Endodermal cell (in vitro differentiated cells): ENCODE measurements at places on chromosomes 5 and 9. TPM values are rescaled to one million over a fixed set of nuclear protein-coding genes. Genes with fewer than 3 reads are reported as not detected.

The CCDC183 gene
- 12.1 to 23.0 TPM (median 13.4 TPM) in 3 replicates for total RNA-seq

The PRUNE2 gene
- 4.3 and 6.8 TPM in 2 replicates for total RNA-seq

- H3K27me3 ChIP-seq: no peaks in the 10 kb centered on the region
- H3K36me3 ChIP-seq: no peaks in the 10 kb centered on the region
- DNase-seq: no peak
- H3K4me1 ChIP-seq: no peaks in the 10 kb centered on the region
These were observed 138.7 kb downstream of the ZNF354C start for GRCh38 chr5:179198825-179199224.

DNA sequence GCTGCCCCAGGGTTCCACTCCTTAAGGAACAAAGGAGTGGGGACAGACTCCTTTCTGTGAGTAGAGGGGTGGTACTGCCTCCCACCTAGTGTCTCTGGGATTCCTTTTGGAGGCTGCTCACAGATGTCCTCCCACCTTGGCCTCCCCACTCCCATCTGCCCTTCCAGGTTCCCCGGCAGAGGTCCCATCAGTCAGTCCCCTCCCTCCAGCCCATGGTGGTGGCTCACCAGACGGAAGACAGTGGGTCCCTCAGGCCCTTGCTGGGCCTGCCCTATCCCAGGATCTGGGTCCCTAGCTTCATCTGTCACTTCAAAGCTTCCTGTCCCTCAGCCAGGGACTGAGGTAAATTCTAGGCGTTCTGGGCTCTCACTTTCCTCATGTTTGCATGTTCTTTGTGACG lies 35.6 kb upstream of the NEK6 start:
- H3K4me3 ChIP-seq: no peak overlapping the region
- no peaks in the 10 kb centered on the region for H3K4me1 ChIP-seq
- no peaks in the 10 kb centered on the region for H3K27me3 ChIP-seq

GRCh38 chr5:95983509-95983908 lies 21.9 kb upstream of the ELL2 start:
- H3K27me3 ChIP-seq: no peaks in the 10 kb centered on the region
- peaks cover 30% of the 10 kb centered on the region for H3K4me1 ChIP-seq

- no peak overlapping the region for H3K4me3 ChIP-seq
- H3K27ac ChIP-seq: no peak overlapping the region
- no peaks in the 10 kb centered on the region for H3K27me3 ChIP-seq
- H3K36me3 ChIP-seq: no peaks in the 10 kb centered on the region
- DNase-seq: no peak
These were observed 838.4 kb upstream of the NUDT12 start for GRCh38 chr5:104400941-104401340.

- H3K4me3 ChIP-seq: no peak overlapping the region
- H3K27ac ChIP-seq: no peak overlapping the region
- no peak for DNase-seq
- H3K36me3 ChIP-seq: no peaks in the 10 kb centered on the region
- H3K4me1 ChIP-seq: no peaks in the 10 kb centered on the region
These were observed 55.9 kb upstream of the SLCO6A1 start for GRCh38 chr5:102554728-102555127.

DNA sequence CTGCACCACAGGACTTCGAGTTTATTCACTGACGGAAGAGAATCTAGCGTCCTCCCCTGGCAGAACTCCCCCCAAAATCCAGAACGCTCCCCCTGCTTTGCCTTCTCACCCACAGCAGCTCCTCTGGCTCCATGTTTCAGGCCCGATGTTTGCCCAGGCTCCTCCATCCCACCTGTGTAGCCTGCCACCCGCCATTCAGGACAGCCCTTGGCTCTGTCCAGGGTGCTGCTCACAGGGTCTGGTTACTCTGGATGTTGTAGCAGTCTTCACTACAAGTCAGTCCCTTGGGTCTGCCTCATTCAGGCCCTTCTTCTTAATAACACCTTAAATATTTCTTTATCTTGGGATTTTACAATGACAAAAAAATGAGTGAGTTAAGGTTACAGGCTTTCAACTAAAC lies 41.3 kb upstream of the SV2C start:
- H3K4me3 ChIP-seq: no peak overlapping the region
- no peaks in the 10 kb centered on the region for H3K27me3 ChIP-seq
- H3K27ac ChIP-seq: no peak overlapping the region

DNA sequence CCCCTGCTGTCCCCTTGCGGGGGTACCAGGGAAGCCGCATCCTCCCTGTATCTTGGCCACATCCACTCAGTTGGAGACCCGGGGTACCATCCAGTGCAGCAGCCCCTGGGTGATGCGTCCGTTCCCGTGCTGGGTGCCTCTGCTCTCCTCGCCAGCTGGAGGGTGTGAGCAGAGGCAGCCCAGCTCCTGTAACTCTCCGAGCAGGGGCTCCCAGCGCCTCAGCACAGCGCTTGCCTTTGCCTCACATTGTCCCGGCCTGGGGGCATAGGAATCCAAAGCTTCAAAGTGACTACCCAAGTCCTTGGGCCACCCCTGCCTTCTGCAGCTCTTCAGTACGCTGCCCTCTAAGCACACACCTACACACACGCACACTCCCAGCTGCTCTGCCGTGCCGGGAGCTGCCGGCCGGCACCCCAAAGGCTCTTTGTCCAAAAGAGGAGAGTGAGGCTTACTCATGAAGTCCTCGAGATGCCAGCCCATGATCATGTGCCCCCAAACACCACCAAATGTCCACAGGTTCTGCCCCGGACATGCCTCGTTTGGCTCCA lies 733 bp downstream of the ANGPTL2 start:
- peak overlapping the region; percentile 83 for H3K27ac ChIP-seq
- H3K27me3 ChIP-seq: no peaks in the 10 kb centered on the region
- H3K36me3 ChIP-seq: no peaks in the 10 kb centered on the region
- peaks cover 19% of the 10 kb centered on the region for H3K4me1 ChIP-seq
- no peak for DNase-seq

DNA sequence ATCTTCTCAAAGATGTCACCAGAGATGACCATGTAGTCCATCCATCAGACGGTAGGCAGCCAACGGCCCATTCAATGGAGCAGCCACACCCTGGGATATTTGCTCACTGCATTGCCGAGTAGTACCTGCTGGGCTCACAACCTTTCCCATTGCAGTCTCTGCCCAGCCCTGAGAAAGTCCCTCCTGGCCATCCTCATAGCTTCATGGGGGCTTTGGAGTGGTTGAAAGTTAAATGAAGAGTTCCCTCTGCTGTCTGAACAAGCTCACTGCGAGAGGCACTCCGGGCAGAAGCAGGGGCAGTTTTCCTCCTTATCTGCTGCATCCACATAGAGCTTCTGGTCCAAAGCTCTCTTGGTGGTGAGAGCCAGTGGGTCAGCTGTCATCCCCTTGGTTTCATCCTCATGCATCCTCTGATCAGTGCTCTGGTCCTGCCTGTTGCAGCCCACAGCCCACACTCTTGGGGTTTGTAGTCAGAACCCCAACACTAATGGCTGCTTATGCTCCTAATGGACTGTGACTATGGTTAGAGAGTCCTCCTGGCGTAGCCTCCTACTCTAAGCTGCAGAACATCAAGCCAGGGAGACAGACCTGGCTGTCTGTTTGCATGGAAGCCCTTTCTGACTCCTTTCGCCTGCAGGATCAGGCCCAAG lies 23.3 kb downstream of the TNFSF8 start:
- no peak overlapping the region for H3K4me3 ChIP-seq
- no peaks in the 10 kb centered on the region for H3K36me3 ChIP-seq
- H3K27me3 ChIP-seq: no peaks in the 10 kb centered on the region

DNA sequence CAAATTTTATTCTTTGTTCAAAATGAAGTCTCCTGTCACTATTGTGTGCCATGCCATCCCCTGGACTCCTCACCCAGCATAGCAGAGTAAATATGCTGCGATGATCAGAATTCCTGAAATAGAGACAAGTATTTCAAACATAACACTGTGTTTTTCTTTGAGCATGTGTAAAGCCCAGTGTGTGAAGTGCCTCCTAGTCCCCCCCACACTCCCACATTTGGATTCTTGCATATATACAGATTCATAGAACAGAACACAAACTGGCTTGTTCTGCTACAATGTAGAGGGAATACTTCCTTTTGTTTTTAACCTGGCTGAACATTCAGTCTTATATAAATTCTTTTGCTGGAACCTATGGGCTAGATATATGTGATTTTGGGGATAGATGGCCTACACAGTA lies 84.9 kb downstream of the NUDT12 start:
- no peak for DNase-seq
- no peak overlapping the region for H3K27ac ChIP-seq
- no peak overlapping the region for H3K4me3 ChIP-seq
- H3K27me3 ChIP-seq: no peaks in the 10 kb centered on the region
- no peaks in the 10 kb centered on the region for H3K4me1 ChIP-seq
- H3K36me3 ChIP-seq: no peaks in the 10 kb centered on the region

GRCh38 chr9:127574072-127574993 lies 37.7 kb upstream of the STXBP1 start:
- H3K36me3 ChIP-seq: no peaks in the 10 kb centered on the region
- H3K4me1 ChIP-seq: peaks cover 4% of the 10 kb centered on the region
- no peak overlapping the region for H3K27ac ChIP-seq
- DNase-seq: no peak
- peaks cover 8% of the 10 kb centered on the region for H3K27me3 ChIP-seq

- no peak overlapping the region for H3K4me3 ChIP-seq
- no peaks in the 10 kb centered on the region for H3K4me1 ChIP-seq
- H3K27me3 ChIP-seq: no peaks in the 10 kb centered on the region
- no peak overlapping the region for H3K27ac ChIP-seq
These were observed 301.4 kb upstream of the RFX3 start for GRCh38 chr9:3827175-3827574.

- DNase-seq: peak; percentile 86
- H3K36me3 ChIP-seq: no peaks in the 10 kb centered on the region
These were observed 125.6 kb downstream of the PAPPA start for GRCh38 chr9:116279230-116279629.

- peaks cover 24% of the 10 kb centered on the region for H3K36me3 ChIP-seq
- no peaks in the 10 kb centered on the region for H3K4me1 ChIP-seq
- no peaks in the 10 kb centered on the region for H3K27me3 ChIP-seq
- no peak overlapping the region for H3K27ac ChIP-seq
These were observed 11.8 kb downstream of the DEPDC1B start for GRCh38 chr5:60687927-60688720.

DNA sequence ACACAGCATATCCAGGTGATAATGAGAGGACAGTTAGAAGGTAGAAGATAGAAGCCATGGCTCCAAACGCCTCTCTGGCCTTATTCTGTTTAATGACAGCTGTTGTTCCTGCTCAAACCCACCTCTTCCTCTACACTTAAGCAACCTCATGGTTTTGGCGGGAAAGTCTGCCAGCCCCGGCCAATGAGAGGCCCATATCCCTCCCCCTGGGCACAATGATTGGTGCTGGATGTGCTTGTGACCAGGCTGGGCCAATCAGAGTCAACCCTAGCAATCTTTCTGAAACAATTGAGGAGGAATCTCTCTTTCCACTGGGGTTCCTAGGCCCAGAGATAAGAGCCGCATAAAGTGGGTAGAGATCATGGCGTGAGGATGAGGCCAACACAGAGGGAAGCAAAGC lies 4.8 kb upstream of the GFI1B start:
- H3K27ac ChIP-seq: no peak overlapping the region
- H3K4me1 ChIP-seq: no peaks in the 10 kb centered on the region
- no peaks in the 10 kb centered on the region for H3K36me3 ChIP-seq
- peak; percentile 68 for DNase-seq

- H3K36me3 ChIP-seq: peaks cover 14% of the 10 kb centered on the region
- H3K27ac ChIP-seq: no peak overlapping the region
- H3K27me3 ChIP-seq: no peaks in the 10 kb centered on the region
- no peak overlapping the region for H3K4me3 ChIP-seq
- peaks cover 11% of the 10 kb centered on the region for H3K4me1 ChIP-seq
These were observed 292.2 kb downstream of the ARHGAP26 start for GRCh38 chr5:143062379-143062778.
